ENCODE measurements at places on chromosomes 16 and 17. TPM values are rescaled to one million over a fixed set of nuclear protein-coding genes. Genes with fewer than 3 reads are reported as not detected.

DNA sequence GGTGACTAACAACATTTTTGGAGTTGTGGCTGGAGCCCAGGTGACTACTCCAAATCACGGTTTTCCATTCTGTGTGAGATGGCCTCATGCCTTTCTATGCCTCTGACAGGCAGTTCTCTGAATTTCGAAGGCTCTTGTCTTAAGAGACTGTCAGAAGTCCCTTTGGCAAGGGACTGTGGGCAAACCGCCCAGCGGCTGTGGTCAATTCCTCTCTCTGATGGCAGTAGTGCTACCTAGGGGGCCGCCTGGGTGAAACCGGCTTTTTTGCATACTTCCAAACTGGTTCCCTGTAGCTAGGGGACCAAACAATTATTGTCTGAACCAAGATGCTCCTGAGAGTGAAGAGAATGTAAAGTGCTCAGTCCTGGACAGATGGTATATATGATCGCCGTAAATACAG, 86.3 kb downstream of the SDR42E1 start:
- DNase-seq = peak; percentile 24

Gene CACNA1H
- 2.5 TPM for total RNA-seq

Gene NTN1
- total RNA-seq = 2.2 TPM

DNA sequence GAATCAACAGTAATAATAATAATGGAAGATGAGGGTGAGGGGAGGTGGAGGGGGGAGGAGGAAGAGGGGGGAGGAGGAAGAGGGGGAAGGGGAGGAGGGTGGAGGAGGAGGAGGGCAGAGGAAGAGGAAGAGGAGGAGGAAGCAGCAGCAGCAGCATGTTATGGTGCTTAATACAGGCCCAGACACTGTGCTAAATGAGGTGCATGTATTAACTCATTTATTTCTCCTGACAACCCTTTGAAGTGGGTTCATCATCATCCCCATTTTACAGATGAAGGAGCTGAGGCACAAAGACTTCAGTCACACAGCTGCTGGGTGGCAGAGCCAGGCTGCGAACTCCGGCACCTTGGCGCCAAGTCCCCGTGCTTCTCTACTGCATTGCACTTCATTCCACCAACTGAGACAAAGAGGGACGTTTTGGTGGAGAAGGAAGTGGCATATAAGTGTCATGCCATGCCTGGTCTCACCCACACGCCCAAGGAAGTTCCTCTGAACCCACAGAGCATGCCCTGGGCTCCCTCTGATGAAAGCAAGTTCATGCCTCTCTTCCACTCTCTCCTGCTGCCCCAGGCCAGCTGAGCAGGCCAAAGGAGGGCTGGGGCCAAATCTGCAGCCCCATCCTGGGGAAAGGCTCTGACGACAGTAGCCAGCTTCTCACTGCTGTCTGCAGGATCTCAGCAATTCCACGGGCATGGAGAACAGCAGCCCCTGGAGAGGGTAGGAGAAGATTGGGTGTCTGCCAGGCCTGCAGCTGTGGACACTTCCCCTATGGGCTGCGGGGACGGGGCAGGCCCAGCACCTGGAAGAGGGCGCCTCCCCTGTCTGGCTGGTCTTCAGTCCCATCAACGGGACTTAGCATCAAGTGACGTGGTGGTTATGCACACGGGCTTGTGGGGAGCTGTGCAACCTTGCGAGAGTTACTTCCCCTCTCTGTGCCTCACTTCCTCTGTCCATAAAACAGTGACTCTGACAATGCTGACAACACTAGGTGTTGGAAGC, 21.8 kb downstream of the XYLT1 start:
- DNase-seq = no peak

DNA sequence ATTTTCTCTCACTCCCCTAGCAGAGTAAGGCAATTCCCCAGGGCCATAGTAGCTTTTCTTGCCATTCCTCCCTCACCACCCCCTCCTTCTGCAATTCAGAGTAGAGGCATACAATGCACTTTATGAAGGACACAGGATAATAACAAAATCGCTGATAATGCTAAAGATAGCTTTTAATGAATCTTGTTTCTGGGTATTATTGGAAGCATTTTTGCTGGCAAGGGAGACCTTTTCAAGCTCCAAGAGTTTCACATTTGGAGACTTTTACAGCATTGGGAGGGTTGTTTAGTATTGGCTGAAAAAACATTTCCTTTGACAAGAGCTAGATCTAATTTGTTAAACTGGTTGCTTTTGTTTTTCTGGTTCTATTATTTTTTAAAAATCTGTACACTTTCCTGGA, 573.0 kb upstream of the C16orf82 start:
- DNase-seq = no peak

GRCh38 chr17:43341715-43342588, 56.8 kb upstream of the ARL4D start:
- DNase-seq = no peak
